ENCODE measurements at places on chromosomes 2 and 18.

- no peak for DNase-seq
These were observed 7.5 kb downstream of the HSBP1L1 start for GRCh38 chr18:79971986-79972385.

DNA sequence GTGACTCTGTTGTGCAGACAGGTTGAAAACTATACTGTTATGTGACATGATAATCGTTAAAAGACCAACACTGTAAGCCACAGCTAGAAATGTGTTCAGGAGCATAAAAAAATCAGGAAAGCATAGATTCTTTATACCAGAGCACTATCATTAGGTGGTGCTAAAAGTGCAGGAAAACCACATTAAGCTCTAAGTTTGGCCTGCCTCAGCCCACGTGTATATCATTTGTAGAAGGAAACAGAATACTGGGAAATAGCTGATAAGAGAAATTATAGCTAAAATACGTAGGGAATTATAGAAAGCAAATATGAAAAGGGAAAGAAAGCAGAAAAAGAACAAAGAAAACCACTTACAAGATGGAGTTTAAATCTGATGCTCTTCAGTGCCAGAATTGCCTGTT is 26.5 kb upstream of the C2orf74 start:
- DNase-seq, result peak; percentile 17

- DNase-seq, result no peak
These were observed 130.8 kb upstream of the LGALSL start for GRCh38 chr2:64323197-64323596.

DNA sequence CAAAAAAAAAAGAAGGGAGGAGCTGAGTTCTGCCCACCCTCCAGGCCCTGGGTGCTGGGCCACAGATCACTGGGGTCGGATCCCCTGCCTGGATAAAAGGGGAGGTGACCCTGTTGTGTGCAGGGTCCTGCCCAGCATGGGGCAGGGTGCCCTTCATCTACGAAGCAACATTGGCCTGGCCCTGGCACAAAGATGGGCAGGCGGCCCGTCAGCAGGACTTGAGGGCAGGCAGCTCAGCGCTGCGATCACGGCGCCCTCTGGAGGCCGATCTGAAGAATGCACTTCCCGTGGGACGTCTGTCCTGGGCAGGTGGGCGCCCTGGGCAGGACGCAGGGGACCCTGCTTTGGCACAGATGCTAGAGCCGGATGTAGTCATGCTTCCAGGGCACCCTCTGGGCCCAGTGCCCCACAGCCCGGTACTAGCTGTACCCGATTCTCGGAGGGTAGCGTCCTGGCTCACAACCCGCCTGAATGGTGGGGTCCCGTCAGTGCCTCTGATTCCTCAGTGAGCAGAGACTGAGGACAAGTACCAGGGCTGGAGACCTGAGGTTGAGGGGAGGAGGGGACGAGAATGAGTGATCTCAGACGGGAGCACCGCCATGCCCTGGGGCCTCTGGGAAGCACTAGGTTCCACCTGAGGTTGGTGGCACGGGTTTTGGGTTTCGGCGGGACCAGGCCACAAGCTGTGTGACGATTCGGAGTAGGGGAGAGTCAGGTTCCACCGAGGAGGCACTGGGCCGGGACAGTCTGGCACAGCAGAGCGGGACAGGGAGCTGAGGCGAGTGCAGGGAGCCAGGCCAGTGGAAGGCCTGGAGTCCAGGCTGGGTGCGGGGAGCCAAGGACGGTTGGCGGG is 18.0 kb downstream of the ARID5A start:
- DNase-seq, result no peak

DNA sequence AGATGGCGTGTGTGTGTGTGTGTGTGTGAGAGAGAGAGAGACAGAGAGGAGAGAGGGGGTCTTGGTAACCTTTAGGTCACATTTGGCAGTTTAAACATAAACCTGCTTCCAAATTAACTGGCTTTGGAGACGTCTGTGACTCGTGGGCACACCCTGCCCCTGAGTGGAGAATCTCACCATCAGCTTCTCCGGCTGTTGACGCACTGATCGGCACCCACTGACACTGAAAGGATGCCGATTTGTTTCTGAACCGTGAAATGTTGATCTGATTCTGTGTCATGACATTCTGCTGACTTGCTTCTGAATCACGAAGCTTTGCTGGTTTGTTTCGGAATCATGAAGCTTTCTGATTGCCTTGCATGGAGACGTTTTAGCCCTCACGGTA is 114.7 kb downstream of the RTP5 start:
- DNase-seq, result no peak

GRCh38 chr2:9156483-9156882 is 50.1 kb upstream of the ASAP2 start:
- DNase-seq, result no peak

GRCh38 chr2:18804536-18804935 is 215.2 kb upstream of the NT5C1B start:
- DNase-seq, result no peak

DNA sequence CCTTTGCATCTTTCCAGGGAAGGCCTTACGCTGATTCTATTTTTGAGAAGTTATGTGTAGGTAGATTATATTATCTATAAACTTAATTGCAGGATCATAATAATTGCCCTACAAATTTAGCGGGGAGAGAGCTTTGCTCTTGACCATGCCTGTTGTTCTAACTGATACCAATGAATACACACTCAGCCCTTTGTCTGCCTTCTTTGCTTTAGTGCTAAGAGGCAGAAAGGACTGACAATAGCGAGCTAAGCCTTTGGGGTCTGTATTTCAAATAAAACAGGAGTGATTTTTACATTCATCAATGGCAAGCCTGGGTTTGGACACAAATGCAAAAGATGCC is 115.3 kb upstream of the STON1 start:
- DNase-seq, result no peak

- DNase-seq, result no peak
These were observed 33.1 kb upstream of the SMAD7 start for GRCh38 chr18:48983793-48984437.

GRCh38 chr2:120258196-120258595 is 5.5 kb downstream of the RALB start:
- DNase-seq, result no peak

DNA sequence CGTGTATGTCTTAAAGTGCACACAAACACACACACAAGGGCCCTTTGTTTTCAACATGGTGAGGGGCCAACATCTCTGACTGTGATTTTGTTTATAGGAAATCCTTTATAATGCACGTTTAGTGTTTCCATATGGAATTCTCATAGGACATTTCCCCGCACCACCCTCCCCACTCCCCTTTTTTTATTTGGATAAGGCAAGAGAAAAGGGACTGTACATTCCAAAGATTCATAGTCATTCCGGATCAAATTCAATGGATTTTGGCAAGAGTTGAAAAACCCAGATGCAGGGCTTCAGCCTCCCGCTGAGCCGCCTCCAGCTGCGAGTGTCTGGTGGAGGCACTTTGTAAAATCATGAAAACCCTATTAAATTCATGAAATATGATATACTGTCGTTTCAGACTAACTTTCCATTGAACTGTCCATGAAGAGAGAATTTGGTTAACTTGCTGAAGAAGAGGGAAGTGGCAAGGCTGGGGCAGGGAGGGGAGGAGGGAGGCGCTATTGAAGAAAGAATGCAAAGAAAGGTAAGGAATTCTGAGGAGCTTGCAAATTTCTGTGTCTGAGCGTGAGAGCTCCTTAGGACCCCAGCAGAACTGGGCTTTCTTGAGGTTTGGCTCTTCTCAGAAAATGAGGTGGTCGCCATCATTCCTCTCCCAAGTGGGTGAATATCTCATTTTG is 25.8 kb upstream of the SLC14A2 start:
- DNase-seq, result peak; percentile 96
